Stimulated activated CD4-positive, alpha-beta T cell treated with anti-CD3 and anti-CD28 coated beads, Interleukin-2, amount 100 ng/mL, for 48 hours (primary cell): ENCODE measurements at places on chromosomes 2 and 18.

DNA sequence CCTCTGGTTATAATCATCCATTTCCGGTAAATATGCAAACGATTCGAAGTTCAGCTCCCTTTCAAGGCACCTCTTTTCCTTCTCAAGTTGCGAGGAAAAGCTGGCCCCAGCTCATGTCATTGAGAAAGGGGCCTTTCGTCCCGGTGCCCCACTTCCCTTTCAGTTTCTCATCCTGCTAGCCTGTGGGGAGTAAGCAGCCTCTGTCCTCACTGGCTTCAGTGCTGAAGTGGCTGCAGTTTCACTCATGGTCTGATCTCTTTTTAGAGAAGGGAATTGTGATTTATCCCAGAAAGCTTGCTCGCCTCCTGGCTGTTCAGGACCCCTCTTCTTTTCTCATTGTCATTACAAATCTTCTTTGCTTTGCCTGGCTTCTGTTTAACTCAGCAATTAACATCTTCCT lies 207.5 kb downstream of the NR4A2 start:
- no peak for DNase-seq

DNA sequence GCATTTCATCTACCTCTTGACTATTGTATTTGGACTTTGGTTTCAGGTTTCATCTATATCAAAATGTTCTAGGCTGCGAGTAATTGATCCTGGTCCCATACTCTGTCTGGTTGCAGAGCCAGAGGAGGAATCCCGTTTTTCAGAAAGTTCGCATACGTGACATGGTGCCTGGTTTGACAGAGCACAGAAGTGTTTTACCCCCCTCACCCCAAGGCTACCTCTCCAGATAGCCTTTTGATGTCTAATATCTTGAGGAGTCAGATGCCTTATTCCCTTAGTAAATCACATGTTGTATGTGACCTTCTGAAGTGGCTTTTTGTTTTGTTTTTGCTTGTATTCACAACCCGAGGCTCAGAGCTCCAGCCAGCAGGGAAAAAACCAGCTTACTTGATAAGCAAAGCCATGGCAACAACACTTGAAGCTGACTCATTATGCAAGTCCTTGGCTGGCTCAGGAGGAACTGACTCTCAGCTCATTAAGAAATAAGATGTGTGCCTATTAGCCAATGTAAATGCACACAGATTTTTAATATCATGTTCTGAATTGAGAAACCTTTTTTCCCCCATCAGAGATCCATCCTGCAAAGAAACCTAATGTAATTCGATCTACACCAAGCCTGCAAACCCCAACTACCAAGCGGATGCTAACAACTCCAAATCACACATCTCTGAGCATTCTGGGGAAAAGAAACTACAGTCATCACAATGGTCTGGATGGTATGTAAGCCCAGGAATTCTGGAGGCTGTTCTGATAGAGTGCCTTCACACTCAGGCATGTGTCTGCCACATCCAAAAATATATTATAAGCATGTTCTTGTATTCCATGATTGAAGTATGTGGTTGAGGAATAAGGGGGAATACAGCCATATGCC lies 41.4 kb downstream of the OXER1 start:
- DNase-seq: no peak

DNA sequence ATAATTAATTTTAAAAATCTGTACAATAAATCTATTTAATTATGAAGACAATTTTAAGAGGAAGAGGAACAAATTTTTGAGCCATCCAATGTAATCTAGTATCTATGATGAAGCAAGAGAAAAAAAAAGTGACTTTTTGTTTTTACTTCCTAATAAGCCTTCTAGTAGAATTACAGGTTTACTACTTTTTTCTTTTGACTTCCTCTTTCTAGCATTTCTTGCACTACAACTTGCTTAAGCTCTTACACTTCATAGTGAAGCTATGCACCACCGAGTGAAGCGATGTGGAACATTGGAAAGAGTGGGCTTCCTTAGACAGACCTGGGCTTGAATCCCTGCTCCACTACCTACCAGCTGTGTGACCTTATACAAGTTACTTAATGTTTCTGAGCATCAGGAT lies 2.1 kb downstream of the SERPINB2 start:
- no peak for DNase-seq

GRCh38 chr2:119455066-119455718 lies 23.5 kb downstream of the TMEM37 start:
- DNase-seq: no peak

DNA sequence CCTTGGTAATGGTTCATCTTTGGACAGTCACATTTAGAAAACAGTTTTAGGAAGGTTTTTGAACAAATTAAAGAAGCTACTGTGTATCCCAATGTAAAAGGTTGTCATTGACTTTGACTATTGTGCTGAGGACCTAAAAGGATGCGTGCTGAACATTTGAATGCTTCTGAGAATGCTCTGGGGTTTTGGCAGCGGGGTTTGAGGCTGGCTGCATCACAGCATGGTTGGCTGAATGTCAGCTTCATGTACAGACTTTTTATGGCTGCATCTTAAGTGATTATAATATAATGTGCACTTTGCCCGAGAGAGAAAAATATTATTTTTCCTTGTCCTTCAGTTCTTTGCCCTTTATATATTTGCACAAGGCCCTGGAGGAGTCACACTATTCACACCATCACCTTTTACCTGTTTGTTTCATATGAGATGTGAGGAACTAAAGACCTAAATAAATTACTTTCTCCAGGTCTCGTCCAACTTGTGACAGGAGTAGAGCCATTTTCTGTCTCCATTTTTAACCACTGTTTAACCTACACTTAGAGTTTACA lies 125.9 kb downstream of the CCDC85A start:
- no peak for DNase-seq

DNA sequence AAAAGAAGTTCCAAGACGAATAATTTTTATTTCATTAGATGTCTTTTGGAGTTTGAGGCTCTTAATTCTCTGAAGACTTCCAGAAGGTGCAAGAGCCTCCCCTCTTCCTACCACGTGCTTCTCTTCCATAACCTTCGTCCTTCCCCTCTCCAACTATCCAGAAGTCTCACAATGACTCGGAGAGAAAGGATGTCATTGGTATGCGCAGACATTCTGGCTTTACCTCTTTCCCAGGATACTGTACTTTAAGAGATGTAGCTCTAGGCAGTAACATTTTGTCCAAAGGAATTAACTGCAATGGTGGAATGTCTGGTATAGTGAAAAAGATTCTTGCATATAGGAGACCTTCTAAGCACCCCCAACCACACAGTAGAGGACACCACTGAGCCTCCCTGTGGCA lies 249.0 kb upstream of the OSR1 start:
- no peak for DNase-seq

DNA sequence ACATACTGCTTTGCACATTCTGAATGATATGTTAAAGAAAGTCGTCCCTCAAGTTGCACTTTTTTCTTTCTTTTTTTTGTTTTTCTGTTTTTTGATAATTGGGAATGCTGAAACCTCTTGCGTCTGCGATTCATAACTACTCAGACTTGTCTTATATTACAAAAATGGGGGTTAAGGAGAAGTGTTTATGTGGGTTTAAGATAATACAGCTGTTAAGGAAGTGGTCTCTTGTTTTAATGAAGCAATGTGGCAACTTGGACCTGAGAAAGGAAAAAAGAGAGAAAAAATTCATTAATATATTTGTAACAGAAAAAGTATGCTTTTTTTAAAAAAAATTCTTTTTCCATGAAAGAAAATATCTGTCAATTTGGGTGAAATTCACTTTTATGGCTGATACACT lies 268.5 kb upstream of the CCDC68 start:
- no peak for DNase-seq

GRCh38 chr2:120094795-120095194 lies 81.9 kb downstream of the EPB41L5 start:
- no peak for DNase-seq

DNA sequence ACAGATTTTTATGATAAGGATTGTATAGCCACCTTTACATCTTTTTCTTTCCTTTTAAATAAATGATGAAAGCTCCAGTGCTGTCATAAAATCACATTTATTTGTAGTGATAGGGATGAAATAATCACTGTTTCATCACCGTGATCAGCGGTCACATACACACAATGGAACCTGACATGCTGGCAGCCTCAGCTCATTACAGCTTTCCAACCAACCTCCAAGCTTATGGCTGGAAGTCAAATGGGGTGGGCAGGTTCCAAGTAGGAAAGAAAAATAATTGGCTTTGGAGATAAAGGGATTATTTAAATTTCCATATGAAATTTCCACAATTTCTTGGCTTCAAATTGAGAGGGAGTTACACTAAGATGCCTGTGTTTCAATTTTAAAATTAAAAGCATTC lies 251.3 kb downstream of the PLCL1 start:
- DNase-seq: no peak

DNA sequence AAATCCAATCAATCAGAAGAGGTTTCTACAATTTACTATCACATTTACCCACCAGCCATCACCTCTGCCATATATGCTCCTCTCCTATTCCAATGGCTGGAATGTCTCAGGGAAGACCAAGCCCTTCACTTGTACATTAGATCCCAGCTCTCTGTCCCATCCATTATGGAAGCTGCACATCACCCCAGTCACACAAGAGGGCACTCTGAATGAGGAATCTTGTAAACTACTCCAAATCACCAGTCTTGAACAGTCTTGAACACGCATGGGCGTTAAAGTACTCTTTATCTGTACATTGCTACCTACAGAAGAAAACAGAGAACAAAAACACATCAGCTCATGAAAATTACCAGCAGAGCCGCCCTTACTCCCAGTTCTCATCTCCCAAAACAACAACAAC lies 38.7 kb downstream of the ZC3H8 start:
- DNase-seq: no peak

DNA sequence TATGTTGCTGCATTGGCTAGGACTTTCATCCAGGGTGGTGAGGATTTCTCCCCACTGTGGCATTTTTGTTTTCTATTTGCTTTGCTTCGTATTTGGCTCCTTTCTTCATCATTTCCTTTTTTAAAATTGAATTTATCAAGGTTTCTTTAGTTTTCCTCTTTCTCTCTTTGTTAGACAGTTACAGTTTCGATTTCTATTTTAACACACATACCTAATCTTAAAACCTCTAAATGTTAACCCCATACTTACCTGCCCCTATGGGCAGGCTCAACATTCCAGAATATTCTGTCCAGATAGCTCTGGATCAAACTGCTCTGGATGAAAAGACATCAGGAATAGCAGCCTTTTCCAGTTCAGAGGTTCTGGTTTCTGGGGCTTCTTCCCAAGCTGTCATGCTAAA lies 49.2 kb downstream of the DIPK1C start:
- no peak for DNase-seq

GRCh38 chr18:42533009-42533575 lies 578.1 kb downstream of the PIK3C3 start:
- DNase-seq: no peak

DNA sequence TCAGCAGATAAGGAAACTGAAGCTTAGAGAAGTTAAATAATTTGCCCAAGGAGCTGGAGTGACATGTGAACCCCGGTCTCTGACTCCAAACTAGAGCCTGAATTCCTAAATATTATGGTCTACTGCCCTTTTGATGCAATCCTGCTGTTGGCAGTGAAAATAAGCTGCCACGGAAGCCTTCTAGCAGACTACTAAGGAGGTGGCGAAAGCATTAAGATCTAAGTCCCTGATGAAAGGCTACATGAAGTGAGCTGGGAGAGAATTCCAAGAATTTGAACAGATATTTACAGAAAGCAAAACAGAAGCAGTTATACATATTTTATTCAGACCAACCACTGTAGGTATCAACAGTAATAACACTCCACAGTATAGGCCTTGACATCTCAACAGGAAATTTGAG lies 28.1 kb downstream of the TRMT61B start:
- DNase-seq: no peak

DNA sequence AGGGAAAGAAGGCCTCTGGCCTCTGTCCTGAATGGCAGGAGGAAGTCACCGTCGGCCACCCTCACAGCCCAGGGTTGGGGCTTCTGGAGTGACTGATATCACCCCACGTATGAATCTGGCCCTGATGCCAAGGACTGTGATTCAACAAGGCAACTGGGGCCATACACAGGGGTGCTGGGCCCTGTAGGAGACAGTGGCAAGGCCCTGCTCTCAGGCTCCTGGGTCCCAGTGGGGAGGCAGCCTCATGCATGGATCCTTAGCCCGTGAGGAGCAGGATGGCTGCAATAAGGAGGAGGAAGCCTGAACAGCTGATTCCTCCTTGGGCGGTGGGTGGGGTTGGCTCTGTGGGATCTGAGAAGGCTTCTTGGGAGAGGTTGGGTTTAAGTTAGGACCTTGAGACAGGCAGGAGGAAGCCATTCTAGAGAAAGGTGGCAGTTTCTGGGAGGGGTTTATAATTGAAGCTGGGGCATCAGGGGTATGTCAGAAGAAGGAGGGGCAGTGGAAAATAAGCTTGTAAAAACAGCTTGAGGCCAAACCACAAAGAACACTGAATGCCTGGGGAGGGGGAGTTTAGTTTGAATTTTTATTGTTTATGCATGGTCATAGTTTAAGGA lies 42.8 kb upstream of the LAPTM4A start:
- no peak for DNase-seq

DNA sequence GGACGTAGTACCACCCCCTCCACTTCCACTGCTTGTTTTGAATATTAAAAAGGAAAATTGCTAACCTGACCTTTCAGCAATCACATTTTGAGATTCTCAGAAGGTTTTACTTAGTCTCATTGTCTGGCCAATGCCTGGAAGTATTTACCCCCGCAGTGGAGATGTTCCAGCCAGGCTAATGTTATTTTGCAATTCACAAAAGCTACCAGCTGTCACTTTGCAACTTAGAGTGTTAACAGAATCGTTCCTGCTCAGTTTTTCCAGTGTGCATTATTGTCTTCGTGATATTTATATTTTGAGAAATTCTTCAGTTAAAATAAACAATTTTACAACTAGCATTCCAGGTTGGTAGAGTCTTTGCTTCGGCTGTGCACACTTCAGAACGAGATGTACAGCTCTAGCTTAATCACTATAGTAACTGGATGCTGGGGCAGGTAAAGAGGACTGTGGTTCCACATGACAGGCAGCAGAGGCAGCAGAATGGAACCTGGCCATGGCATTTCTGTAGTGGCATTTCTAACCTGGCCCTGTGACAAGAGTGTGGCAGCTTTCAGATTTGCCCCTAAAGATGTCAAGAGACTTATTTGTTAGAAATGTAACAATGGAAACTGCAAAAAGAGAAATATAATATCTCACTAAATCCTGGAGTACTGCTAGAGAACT lies 85.1 kb downstream of the DTNA start:
- no peak for DNase-seq

GRCh38 chr2:201966691-201967438 lies 66.8 kb upstream of the FZD7 start:
- DNase-seq: no peak

DNA sequence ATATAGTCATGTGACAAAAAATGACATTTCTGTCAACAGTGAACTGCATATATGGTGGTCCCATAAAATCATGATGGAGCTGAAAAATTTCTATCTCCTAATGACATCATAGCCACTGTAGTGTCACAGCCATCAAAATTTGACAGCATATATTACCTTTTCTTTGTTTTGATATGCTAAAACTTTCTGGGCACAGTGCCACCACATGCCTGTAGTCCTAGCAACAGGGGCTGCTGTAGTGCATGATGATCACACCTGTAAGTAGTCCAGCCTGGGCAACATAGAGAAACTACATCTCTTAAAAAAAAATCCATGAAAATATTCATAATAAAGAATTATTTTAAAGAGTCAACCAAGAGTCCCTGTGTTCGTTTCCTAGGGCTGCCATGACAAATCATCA lies 155.5 kb upstream of the SERTAD2 start:
- no peak for DNase-seq
